ENCODE measurements at places on chromosomes 1 and 21.

DNA sequence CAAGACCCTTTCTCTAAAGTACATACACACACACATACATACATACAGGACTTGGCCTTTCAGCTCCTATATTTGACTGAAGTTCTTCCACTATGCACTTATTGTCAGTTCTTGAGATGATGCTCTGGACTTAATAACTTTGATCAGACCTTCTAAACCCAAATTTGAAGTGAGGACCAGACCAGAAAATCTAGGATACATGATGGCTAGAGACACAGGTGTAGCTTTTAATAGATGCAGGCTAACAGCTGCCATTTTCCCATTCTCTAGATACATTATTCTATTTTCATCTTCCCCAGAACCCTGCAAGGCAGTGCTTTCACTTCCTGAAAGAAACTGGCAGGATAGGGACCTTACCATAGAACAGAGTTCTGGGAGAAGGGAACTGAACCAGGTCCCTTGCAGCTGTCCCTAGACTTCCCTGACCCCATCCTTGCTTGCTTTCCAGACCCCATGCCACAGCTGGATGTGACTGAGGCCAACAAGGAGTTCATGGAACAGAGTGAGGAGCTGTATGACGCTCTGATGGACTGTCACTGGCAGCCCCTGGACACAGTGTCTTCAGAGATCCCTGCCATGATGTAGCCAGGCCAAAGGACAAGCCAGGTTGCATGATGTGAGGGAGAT is 14.9 kb upstream of the RAB42 start:
- no peak for DNase-seq

DNA sequence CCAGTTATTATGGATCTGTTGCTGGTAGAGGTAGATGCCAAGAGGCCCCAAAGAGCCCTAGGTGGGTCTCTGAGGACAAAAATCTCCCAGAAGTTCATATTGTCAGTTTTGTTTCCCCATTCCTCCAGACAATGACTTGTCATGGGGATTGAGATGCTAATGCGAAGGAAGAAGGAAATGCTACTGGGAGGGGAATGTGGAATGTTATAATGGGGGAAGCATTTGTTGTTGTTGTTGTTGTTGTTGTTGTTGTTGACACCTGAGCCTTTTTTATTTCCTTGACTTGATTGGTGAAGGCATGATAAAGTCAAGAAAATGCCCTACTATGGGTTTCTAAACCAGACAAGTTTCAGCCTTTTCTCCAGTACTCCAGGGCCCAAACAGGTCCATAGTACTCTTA is 108.9 kb downstream of the BEND5 start:
- no peak for DNase-seq

DNA sequence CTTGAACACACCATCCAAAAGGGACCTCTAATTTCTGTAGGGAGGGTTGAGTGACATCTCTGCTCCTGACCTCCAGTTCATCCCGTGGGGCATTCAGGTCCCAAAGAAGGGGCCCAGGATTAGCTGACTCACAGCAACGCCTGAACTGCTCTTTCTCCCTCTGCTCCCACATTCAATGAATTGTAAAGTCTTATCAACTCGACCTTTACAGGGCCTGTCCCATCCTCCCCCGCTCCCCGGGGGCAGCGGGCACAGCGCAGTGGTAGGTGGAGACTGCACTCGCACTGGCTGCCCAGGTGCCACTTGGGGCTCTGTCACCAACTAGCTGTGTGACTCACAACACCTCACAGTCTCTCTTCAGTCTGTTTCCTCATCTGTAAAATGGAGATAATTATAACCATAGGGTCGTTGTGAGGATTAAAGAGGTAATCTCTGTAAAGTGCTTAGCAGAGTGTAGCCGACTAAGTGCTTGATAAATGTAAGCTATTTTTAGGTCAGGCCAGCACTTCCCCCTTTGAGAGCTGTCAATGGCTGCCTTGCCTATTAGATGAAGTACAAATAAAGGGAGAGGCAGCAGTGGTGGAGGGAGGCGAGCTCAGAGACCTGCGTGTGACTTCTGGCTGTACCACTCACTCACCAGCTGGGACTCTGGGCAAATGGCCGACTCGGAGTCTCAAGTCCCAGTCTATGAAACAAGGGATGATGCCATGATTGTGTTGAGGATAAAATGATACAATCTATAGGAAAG is 637 bp upstream of the MYBPHL start:
- no peak for DNase-seq

DNA sequence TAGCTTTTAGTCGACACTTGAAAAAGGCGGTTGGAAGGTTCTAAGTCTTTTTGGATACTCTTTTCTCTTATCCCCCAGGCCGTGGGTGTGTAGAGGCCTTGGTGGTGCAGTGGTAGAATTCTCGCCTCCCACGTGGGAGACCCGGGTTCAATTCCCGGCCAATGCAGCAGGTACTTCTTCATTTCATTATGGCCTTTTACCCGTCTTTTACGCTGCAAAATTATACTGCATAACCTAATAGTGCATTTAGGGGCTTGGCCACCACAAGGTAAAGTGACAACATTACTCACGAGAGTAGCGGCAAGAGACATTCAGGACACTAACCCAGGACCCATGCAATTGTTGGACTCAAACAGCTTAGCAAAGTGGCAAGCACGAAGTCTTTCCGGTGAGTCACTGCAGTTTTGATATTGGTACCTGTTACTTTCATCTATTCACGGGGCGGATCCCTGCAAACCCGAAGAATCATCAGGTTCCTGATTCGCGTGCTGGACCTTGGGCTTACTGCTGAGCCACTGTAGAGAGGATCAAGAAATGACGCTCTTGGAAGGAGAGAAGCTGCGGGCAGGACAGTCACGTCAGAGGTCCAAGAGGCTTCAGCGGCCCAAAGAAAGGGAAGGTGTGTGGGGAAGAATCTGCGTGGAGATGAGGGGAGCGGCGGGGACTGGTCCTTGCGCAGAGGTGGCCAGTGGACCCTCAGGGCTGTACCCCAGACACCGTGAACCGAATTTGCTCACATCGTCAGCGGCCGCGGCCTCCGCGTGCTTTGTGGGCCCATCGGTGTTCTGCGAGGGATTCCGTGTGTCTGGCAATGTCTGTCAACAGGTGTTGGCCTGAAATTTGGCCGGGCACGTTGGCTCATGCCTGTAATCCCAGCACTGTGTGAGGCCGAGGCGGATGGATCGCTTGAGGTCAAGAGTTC is 12.9 kb upstream of the RNU1-4 start:
- peak; percentile 27 for DNase-seq

Data from central memory CD8-positive, alpha-beta T cell (primary cell).